Vagina (tissue), 2 donors: ENCODE measurements at places on chromosomes 3 and 15. TPM values are rescaled to one million over a fixed set of nuclear protein-coding genes. Genes with fewer than 3 reads are reported as not detected.

Gene NR2E3
- total RNA-seq: 0.98 TPM

Gene WDR93
- not detected for total RNA-seq

Gene MME
- 18.4 TPM for total RNA-seq

Gene PPP1R14D
- total RNA-seq: not detected

Gene ZNF770
- 28.2 TPM for total RNA-seq

Gene TTBK2
- 8.8 TPM for total RNA-seq

Gene COL6A6
- not detected for total RNA-seq

Gene B3GNT5
- total RNA-seq: 20.4 TPM

Gene TMEM207
- not detected for total RNA-seq

Gene THBS1
- 513 TPM for total RNA-seq

Gene GRIP2
- 0.98 TPM for total RNA-seq

Gene UBA7
- total RNA-seq: 68.3 TPM

DNA sequence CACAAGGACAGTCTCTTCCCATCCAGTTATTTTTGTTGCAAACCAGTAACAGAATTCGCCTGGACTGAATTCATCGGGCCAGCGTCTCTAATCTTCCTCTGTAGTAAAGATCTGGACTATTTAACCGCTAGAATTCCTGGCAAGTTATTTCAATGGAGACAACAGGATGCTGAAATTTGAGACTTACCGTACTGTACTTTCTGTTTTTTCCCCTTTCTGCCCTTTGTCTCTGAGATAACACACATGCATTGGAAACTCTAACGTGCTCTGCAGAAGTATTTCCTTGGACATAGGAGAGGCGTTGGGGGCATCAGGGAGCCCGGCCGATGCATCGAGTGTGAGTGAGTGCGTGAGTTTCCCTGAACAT, 61.5 kb downstream of the ASB7 start:
- no peak for DNase-seq

DNA sequence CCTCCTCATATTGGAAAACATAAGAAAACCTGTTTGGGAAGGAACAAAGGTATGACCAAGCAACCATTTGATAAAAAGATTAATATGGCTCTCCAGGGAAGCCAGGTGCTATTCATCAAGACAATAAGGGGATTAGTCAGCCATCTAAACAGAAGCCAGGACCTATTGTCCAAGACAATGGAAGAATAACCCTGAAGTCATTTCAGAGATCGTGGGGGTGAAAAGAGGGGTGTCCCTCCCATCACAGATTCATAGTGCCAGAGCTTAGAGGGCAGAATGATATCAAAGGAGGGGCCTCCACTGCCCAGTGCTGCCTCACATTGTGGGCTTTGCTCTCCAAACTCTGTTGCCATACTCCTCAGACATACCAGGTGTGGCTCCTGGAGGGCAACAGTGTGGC, 73.5 kb downstream of the DAPK2 start:
- no peak for DNase-seq

DNA sequence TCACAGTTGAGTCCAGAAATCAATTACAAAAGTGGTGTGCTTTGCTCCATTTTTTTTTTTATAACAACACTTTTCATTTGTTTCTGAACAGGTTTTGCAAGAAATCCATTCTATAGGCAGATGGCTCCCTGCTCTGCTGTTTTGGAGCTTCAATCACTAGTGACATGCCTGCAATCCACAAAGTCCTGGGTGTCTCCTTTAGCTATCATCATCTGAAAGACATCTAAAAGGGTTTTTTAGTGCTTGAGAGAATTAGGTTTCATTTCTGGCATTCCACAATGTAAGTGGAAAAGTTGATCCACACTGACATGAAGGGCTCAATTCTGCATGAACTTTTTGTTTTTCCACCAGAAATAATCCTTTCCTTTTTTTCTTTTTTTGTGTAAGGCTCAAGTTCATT, 24.0 kb upstream of the MEIS2 start:
- no peak for DNase-seq

DNA sequence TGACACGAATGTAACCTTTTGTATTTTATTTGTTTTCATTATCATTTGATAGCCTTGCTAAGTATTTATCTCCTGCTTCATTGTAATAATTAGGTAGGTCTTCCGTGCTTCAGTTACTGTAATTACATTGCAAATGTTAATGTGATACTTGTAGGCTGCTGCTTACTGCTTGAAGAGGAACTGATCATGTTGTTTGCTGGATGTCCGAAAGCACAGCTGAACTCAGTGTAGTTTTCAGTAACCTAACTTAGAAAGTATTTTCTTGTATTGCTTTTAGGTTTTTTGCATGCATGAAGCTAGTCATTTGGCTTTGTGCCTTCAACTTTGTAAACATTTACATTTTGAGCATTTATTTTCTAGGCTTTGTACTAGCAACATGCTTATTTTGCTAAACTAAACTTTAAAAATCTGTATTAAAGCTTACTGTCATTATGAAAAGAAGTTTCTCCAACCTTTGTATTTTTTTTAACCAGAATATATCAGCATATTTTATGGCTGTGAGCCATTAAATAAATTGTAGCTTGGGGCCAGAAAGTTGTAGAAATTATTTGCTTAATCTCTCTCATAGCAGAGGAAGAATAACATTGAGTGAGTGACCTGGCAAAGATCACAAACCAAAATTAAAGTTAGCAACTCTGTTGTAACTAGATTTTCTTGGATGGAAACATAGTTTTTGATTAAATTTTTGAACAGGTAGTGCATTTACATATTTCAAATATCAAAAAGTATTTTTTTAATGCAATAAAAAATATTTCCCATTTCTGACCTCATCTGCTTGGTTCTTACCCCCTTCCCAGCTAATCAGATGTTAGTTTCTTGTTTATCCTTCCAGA, 30.7 kb downstream of the SACM1L start:
- DNase-seq: no peak

GRCh38 chr3:36097209-36097608, 283.1 kb upstream of the STAC start:
- DNase-seq: no peak

GRCh38 chr15:59904450-59905135, 99.5 kb upstream of the FOXB1 start:
- no peak for DNase-seq

GRCh38 chr3:73576999-73577461, 47.7 kb downstream of the PDZRN3 start:
- no peak for DNase-seq

DNA sequence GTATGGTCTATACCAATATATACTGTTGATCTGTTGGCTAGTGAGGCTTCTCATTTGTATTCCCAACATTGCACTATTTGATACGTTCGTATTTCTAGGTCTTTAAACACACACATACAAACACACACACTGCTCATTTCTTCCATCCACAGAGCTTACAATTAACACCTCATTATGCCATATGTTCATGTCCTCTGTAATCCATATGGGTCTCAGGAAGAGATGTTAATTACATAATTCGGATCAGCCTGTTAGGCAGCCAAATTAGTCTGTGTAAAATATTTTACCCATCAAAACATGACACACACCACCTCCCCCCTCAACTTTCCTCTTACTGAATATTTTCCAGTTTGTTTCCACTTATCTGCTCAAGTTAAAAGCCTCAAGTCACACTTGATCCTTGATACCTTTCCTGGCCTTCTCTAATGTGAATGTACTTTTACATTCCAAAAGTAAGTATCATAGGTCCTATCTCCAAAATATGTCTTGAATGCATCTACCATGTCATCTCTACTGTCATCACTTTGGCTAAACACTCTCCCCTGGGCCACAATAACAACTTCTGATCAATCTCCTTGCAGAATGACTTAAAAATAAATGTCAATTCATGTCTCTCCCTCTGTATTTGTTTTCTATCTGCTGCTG, 28.2 kb downstream of the EOGT start:
- no peak for DNase-seq

GRCh38 chr3:177213801-177214535, 16.7 kb upstream of the TBL1XR1 start:
- DNase-seq: no peak

DNA sequence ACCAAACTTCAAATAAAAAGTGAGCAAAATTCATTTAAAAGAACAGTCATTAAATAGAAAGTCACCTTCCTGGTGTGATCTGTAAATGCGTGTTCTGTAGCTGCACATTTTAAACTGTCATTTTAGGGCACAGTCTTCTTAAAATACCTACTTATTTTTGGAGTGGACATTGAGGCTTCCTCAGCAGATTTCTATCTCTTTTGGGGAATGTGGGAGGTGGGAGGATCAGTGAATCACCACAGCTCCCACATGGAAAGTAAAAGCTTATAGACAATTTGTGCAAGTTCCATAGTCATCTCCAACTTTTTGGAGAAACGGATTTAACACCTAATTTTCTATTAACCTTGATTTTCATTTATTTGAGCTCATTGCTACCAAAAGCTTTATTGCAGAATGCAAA, 21.0 kb upstream of the MOBP start:
- DNase-seq: no peak

GRCh38 chr3:53863145-53863544, 16.8 kb downstream of the IL17RB start:
- no peak for DNase-seq

DNA sequence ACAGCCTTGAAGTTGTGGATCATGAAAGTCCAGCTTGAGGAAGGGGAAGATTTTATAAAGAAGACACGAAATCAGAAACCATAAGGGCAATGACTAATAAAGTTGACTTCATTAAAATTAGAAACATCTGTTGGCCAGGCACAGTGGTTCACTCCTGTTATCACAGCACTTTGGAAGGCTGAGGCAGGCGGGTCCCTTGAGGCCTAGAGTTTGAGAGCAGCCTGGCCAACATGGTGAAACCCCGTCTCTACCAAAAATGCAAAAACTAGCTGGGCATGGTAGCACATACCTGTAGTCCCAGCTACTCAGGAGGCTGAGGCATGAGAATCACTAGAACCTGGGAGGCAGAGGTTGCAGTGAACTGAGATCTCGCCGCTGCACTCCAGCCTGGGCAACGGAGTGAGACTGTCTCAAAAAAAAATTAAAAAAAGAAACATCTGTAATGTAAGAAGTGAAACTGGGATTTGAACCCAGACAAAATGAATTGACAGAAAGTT, 7.9 kb upstream of the UBXN7 start:
- DNase-seq: no peak

- DNase-seq: no peak
Measured at GRCh38 chr3:152054315-152054714, 180.9 kb downstream of the SUCNR1 start.

GRCh38 chr3:139319428-139320402, 24.1 kb upstream of the MRPS22 start:
- DNase-seq: no peak

DNA sequence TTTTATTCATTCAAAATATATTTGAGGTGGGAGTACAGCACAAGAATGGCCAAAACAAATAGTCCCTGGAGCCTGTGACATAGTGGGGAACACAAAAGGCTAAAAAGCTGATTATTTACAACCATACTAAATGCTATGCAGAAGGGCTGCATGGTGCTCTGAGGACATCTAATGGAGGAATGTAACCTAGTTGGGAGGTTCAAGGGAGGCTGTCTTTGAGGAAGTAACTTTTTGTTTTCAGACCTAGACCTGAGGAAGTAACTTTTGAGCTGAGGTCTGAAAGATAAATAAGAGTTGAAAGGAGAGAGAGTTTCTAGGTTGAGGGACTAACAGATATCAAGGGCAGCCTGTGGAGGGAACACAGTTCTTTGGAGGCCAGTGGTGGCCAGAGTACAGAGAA, 34.8 kb upstream of the RASA2 start:
- no peak for DNase-seq

DNA sequence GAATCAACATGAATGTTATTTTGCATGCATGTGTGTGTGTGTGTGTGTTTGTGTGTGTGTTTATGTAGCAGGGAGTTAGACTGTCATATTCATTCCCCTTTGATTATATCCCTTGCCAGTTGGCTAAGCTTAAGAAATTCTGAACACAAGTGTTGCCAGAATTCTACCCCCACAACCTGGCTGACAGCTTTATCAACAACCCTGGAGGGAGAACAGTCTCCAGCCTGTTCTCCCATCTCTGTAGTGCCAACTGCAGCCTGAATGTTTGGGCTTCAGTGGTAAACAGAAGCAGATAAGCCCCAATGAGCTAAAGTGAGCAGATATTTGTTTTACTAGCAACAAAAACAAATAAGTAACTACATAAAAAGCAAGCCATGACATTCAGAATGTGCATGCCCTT, 162.6 kb upstream of the ABI3BP start:
- no peak for DNase-seq

DNA sequence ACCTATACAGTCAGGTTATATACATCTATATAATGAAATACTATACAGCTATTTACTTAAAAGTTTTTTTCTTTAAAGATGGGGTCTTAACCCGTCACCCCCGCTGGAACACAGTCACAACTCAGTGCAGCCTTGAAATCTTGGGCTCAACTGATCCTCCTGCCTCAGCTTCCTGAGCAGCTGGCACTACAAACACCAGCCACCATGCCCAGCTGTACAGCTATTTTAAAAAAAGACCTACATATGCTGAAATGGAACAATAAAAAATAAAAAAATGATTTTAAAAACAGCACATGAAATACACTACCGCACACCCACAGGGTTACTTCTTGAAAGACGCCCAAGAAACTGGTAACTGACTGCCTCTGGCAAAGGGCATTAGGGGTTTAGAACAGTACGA, 3.8 kb downstream of the NCBP2 start:
- DNase-seq: no peak

GRCh38 chr3:10726787-10727186, 89.2 kb upstream of the SLC6A11 start:
- DNase-seq: no peak

DNA sequence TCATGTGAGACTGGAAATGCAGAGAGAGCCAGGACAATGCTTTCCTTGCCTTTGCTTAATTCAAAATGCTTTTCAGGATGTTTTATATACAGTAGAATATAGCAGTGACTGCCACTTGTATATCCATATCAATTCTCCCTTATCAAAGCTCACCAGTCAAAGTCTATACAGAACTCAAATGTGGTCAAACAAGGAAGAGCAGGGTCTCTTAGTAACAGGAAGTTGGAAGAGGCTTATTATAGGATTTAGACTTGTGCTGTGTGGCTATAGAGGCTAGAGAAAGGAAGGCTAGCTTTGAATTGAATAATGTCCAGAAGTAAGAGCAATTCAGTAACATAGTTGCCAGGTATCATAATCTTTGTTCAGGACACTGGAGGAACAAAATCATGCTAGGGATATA, 4.4 kb upstream of the SI start:
- no peak for DNase-seq
